ENCODE measurements at places on chromosomes 2 and 18.

DNA sequence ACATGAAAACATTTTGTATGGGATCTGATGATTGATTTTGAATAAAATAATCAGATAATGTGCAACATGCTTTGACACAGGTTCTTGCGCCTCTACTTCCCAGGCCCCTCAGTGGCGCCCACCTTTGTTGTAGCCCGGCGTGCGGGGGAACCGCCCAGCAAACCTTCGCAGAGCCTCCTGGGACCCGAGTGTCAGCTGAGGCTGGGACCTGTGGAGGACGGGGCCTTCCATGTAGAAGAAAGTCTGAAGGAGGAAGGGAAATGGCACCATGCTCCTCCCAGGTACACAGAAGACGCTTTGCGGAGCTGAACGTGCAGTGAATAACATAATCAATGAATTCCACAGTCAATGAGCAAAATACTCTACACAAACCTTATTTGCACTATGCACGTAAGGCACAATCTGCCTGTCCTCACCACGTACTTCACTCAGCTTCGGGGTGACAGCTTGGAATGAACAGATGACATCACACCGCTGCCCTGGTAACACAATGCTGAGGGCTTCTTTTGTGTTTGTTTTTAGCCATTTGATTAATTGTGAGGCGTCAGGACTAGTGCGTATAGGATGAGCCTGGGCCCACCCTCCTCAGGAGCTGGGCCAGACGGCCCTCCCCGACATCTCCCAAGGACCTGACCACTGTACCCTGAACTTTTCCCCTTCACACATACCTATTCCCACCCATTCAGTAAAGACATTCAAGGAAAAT lies 78.1 kb downstream of the TWIST2 start:
- no peak for DNase-seq

DNA sequence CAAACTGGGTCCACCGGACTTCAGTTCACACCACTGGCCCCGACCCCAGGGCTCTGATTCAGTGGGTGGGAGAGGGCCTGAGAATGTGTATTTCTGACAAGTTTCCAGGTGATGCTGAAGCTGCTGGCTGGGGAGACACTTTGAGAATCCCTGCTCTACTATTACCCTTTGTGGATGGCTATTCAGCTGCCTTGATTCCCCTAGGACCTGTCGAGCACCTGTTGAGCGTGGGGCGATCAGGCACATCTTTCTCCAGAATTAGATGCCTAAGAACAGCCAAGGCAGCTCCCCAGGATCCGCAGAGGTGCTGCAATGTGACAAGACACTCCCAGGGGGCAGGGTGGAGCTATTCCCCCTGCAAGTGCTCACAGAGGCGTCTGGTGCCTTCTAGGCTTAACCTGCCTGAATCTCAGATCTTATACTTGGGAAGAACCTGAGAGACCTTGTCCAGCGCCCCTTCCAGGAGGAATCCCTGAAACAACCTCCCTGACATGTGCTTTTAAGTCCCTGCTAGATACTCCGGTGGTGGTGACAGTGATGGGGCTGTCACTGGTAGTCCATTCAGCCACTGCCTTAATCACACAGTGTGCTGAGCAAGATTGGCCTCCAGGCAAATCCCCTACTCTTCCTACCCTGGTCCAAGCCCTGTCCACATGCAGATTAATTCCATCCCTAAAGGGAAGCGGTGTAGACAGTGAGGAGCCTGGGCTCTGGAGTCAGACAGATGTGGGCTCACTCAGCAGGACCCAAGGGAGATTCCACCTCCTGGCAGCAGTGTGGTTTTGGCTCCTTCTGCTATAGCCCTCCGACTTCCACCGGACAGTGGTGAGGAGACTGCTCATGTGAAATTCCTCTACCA lies 43.4 kb upstream of the OTOF start:
- no peak for DNase-seq

GRCh38 chr2:83959266-83959665 lies 499.8 kb downstream of the SUCLG1 start:
- DNase-seq, result no peak

GRCh38 chr2:236052926-236053821 lies 115.0 kb downstream of the GBX2 start:
- DNase-seq, result no peak

DNA sequence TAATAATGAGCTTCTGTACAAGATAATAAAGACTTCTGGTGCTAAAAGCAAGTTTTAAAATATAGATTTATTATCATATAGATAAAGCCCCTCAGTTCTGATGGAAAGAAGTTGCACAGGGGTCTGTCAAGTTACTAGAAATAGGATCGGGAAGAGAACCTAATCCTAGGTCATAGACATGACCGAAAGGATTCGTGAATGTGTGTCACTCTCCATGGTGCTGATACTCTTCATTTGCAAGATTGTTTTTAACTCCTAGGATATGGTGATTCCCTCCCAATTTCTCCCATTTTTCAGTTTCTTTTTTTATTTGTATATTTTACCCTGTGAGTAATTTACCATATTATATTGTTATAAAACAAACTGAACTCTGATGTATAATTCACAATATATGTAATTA lies 58.9 kb upstream of the CTNNA2 start:
- DNase-seq, result no peak

DNA sequence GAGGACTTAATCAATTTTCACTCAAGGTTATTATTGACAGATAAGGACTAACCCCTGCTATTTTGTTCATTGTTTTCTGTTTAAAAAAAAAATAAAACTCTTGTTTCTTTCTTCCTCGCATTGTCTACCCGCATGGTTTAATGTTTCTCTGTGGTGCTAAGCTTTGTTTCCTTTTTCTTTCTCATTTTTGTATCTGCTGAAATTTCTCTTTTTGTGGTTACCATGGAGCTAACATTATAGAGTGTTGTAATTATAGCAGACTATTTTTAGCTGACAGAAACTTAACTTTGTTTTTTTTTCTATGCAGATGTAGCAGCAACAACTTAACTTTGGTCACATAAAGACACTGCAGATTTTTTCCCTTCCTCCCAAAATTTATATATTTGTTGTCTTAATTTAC lies 43.1 kb upstream of the CHN1 start:
- DNase-seq, result no peak

Measured in stimulated activated CD8-positive, alpha-beta memory T cell treated with anti-CD3 and anti-CD28 coated beads, Interleukin-4, amount 100 ng/mL, for 24 hours (primary cell).